CD4-positive, alpha-beta T cell treated with Interleukin-17A for 4 hours (primary cell): ENCODE measurements at places on chromosomes 1 and 21.

DNA sequence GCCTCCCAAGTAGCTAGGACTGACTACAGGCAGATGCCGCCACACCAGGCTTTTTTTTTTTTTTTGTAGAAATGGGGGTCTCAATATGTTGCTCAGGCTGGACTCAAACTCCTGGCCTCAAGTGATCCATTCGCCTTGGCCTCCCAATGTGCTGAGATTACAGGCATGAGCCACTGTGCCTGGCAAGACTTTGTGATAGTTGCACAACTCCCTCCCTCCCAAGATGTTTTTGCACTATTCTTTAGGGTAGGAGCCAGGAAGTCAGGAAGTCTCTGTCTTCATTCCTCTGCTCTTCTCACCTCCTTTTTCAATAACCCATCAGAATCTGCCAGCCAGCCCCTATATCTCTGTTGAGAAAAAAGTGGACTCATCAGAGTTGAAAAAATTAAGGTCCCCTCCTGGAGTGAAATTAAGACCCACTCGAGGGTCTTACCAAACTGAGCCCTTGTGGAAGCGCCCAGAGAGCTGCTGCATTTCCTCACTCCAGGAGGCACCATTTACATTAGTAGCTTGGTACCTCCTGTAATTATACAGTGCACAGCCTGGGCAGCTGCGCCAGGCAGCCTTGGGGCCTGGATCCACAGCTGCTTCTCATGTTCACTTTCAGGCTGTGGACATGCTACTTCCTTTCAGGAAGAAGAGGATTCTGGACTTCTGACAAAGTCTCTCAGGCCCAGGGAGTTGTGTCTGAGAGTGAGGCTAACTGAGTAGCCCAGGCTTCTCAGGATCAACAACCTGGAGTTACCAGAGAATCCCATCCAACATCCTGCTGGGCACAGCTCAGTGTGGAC, 24.0 kb downstream of the TCEA3 start:
- no peak for DNase-seq

DNA sequence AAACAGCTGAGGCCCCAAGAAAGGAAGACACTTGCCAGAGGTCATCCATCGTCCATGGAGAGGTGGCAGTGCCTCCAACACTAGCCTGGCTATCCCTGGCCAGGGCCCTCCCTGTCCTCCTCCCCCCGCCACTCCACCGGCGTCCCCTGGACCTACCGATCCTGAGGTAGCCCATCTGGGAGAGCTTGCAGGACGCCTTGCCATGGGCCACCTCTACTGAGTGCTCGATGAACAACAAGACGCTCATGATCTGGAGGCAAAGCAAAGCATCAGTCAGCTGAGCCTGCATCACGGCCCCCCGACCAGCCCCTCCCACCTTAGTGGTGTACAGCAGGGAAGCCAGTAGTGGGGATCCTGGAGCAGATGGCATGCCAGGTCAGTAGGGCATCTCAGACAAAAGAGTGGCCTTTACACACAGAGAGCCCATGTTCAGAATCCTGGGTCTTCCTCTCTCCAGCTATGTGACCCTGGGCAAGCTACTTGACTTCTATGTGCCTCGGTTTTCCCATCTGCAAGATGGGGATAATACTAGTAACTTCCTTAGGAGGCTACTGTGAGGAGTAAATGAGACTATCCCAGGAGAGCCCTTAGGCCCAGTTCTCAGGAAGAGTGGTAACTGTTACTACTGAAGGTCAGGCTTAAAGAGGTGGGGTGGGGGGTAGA, 15.1 kb downstream of the LAPTM5 start:
- DNase-seq: no peak

DNA sequence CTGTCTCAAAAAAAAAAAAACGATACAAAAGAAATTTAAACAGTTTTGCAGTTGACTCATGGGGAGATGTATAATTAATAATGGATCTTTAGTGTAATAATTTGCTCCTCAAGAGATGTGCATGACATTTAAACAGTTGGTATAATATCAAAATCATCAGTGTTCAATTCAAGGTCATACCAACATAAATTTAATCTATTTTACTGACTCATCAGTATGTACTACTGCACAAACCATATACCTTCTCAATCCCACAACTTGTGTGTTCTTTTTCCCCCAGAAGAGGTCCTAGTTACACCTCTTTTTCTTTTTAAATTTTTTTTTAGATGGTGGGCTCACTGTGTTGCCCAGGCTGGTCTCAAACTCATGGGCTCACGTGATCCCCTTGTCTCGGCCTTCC, 23.6 kb downstream of the CDKN2C start:
- no peak for DNase-seq

GRCh38 chr1:51564124-51564523, 45.1 kb upstream of the EPS15 start:
- peak; percentile 12 for DNase-seq

GRCh38 chr1:237887542-237887941, 3.2 kb downstream of the ZP4 start:
- no peak for DNase-seq

DNA sequence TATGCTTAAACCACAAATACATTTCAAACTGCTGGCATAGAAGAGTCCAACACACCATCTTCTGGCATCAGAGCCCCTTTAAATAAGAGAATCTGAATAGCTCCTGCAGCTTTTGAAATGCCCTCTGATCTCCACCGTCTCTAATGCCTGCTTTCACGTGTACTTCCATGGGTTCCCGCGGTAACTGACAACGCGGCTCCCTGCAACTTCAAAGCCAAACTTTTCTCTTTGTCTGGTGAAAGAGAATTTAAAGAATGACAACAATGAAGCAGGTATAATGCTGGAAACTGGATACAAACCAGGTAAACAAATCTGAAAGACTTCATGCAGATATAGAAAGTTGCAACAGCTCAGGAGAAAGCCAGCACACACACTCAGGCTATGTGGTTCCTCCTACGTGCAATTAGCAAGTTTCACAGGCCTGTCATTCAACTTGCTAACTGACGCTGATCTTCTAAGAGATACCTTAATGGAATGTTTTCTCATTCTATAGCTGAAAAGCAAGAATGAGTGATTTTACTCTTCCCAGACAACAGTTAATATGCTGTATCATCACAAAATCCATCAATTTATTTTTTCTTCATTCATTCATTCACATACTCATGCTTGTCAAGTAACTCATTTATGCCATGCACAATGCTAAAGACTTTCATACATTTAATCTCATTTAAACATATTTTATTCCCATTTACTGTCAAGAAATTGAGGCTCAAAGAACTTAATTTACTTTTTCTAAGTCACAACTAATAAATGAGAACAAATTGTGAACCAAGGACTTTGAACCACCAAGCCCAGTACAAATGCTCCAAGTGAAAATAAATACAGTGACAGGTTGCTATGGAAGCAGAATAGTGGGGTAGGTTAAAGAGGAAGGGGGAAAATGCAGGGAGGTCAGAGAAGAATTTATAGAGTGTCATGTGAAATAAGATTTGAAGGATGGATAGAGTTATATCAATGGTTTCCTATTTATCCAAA, 202.7 kb upstream of the SNX7 start:
- DNase-seq: no peak

GRCh38 chr1:28278763-28279162, 19.4 kb downstream of the SESN2 start:
- no peak for DNase-seq

DNA sequence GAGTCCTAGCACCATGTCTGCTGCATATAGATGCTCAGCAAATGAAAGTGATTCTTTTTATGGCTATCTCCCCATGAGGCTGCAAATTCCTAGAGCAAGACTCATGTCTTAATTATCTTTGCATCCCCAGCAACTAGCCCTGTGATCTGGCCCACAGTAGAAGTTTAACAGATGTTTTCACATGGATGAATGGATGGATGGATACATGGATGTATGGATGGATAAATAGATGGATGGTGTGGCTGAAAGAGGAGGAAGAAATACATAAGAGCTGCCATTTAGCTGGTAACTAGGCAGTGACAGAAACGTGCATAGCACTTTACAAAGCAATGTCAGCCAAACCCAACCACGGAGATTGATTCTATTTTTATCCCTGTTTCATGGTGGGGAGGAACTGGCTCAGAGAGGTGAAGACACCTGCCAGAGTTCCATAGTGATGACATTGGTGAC, 32.7 kb upstream of the ZBTB40 start:
- DNase-seq: no peak

DNA sequence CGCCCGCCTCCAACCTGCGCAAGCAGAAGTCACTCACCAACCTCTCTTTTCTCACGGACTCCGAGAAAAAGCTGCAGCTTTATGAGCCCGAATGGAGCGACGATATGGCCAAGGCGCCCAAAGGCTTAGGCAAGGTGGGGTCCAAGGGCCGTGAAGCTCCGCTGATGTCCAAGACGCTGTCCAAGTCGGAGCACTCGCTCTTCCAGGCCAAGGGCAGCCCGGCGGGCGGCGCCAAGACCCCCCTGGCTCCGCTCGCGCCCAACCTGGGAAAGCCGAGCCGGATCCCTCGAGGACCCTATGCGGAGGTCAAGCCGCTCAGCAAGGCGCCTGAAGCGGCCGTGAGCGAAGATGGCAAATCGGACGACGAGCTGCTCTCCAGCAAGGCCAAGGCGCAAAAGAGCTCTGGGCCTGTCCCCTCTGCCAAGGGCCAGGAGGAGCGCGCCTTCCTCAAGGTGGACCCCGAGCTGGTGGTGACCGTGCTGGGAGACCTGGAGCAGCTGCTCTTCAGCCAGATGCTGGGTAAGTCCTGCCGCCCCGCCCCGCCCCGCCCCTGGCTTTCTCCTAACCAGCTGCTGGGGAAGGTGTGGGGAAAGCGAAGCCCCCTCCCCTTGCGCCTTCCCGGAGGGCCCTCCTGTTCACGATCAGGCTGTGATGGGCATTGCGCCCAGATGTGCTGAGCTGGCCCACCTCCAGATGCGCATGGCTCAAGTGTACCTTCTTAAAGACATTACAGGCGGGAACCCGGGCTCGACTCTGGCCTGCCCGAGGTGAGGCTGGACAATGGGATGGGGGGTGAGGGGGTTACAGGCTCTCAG, 110.2 kb downstream of the NAV1 start:
- DNase-seq: no peak

DNA sequence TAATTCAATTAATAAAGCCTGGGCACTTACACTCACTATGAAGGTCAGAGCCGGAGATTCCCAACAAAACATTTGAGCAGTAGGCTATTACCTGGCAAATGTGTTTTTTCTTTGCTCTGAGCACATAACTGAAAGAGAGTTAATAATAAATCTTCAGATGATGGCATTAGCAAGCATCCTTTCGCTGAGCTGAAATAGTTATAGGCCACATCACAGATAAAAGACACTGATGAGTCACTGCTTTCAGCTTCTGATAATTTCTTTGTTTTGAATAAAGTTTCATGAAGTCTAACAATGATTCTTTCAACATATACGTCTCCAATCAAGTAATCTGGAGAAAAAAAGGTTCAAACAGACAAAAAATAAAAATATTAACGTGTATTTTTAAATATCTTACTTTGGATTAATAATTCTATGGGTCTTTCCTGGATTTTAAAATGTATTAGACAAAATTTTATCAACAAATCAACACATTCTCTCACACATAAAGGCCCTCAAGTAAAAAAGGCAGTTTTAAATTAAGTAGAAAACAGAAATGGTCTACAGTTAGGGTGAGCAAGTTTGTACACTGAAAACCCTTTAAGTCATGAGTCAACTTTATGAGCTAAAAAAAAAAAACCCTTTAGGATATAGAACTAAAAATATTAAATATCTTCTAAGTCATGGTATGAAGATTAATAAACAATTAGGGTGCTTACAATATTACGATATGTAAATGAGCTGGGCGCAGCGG, 33.1 kb downstream of the LTN1 start:
- DNase-seq: no peak

DNA sequence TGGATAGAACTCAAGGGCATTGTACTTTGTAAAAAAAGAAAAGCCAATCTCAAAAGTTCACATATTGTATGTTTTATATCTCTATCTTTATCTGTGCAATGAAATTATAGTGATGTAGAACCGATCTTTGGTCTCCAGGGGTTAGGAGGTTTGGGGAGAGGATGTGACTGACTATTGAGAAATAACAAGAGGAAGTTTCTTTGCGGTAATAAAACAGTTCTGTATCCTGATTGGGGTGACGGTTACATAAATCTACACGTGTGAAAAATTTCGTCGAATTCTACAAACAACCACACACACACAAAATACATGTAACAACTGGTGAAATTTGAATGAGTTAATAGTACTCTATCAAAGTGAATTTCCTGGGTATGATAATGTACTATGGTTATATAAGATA, 10.6 kb upstream of the OR2T33 start:
- no peak for DNase-seq

DNA sequence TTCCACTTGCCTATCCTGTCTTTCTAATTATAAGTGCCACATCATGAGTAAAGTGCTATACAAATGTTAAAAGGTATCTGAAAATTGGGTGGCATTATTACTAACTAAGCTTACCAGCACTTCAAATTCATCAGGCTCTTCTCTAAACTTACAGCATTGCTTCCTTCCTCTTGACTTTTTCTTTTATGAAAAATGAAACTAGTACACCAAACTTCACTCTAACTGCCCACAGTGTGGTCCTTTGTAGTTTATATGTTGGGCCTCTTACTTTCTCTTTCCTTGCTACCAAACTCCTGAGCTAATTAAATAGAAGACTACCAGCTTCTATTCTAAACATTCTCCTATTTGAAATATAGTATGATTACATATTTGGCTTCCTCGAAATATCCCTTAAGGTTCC, 81.8 kb downstream of the NOTCH2 start:
- DNase-seq: no peak

GRCh38 chr21:16594191-16594590, 864.4 kb downstream of the USP25 start:
- no peak for DNase-seq

DNA sequence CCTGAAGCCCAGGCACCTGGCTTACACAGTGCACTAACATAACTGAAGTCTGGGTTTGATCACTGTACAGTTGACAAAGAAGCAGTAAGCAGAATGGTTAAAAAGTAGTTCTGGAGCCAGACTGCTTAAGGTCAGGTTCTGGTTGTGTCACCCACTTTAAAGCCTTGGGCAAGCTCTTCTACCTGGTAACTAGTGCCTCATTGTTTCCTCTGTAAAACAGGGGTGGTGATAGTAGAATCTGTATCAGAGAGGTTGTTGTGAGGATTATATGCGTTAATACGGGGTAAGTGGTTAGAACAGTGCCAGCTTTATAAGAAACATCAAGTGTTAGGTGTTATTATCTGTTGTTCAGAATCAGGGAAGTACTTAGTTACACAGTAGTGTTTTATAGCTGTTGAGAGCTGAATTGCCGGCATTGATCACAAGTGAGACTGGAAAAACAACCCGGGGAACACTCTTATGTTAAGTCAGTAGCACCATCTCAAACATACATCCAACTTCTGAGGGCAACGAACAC, 3.7 kb downstream of the BACH1 start:
- DNase-seq: no peak

DNA sequence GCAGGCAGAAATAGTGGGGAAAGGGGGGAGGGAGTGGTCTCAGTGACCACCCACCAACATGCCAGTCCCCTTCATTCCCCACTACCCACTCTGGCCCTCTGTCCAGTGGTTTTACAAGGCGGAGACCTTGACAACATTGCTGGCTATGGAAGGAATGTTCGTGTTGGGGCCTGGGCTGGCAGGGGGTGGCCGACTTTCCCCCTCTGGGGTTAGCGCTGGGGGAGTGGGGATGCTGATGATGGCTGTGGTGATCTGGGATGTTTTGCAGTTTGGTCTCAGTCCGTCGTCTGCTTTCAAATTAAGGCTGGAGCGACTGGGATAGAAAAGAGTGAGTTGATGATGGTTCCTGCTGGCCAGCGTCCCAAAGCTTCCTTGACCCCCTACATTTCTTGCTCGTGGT, 20.3 kb downstream of the DDX20 start:
- no peak for DNase-seq

- no peak for DNase-seq
Observed at GRCh38 chr1:87263281-87263680, 65.4 kb upstream of the LMO4 start.
